Stimulated activated CD8-positive, alpha-beta memory T cell treated with anti-CD3 and anti-CD28 coated beads, Interleukin-4, amount 100 ng/mL, for 48 hours (primary cell): ENCODE measurements at places on chromosomes 4 and X.

DNA sequence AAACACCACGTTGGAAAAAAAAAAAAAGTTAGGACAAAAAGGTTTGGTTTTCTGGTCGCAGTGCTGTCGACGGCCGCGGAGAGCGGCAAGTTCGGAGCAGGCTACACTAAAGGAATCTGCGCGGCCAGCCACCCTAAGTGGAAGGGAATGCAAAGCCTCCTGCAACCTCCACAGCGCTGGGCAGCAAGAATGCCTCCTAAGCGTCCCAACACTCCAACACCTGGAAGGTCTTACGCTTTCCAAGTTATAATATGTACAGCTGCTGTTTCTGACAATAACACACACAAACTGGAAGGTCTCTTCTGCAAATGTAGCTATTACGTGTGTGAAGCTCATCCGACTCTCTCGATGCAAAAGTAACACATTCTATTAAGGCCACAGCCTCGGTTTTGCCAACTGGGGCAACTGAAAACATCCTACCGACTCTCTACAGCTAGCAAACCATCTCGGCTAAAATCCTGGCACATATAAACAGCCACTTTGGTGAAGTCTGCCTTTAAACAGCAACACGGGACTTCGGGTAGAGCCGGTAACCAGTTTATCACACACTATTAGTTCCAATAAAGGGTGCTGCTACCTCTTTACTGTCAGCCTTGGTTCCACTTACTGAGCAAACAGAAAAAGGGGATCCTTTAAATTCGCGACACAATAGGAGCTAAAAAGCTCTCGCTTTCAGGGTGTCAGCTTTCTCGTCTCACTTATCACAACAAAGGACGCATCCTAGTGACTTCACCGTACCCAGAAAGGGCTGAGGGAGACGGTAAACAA is 895 bp downstream of the SMIM14 start:
- peak; percentile 49 for DNase-seq

- no peak for DNase-seq
Measured at GRCh38 chr4:30825008-30825770, 105.0 kb downstream of the PCDH7 start.

DNA sequence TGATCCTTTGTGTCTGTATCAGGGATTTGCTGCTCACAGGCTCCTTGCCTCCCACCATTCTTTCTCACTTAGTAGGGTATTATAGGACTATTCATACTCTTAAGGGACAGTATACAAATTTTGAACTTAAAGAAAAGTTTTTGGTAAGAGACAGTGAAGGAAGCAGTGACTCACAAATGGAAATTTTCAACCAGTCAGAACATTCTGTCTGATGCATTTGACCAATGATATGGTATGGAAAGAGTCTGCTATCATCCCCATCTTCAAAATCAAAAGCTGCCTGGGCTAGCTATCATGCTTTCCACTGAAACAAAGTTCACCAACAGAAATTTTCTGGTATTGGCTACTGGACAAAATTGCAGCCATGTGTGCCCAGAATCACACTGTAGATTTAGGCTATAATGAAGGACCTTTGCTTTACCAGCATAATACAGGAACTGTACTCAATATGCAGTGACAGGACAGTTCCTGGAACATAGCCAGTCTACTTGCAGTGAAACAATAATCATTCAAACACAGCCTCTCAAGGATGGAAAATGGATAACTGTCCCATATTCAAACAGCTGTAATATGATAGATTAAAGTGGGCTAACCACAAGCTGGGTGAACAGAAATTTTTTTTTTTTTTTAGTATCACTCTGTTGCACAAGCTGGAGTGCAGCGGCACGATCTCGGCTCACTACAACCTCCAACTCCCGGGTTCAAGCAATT is 109.0 kb upstream of the ACSL4 start:
- DNase-seq, result no peak

DNA sequence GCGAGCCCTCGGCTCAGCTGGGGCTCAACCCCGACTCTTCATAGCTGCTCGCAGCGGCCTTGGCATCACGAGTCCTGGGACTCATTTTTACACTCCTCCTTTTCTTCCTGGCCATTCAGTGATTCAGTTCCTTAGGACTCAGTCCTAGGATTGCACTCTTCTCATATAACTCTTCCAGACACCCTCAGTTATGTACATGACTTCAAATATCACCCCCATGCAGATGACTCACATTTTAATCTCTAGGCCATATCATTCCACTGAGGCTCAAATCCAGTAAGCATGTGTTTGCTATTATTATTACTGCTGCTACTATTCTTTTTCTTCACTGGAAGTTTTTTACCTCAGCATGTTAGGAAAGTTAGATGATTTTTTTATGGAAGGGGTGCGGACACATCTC is 14.4 kb downstream of the ITGB1BP2 start:
- DNase-seq, result no peak

- no peak for DNase-seq
Measured at GRCh38 chr4:688854-689681, at the start of gene SLC49A3. SLC49A3 (minus strand) TSS chr4:689151; CDS start chr4:689127, 24 bp downstream.

- DNase-seq, result no peak
Measured at GRCh38 chrX:46649421-46650260, 76.1 kb downstream of the CHST7 start.

GRCh38 chr4:185513489-185514181 is 21.7 kb downstream of the PDLIM3 start:
- no peak for DNase-seq
